ENCODE measurements at places on chromosomes 7 and 10. TPM values are rescaled to one million over a fixed set of nuclear protein-coding genes. Genes with fewer than 3 reads are reported as not detected.
A peak's percentile ranks its signal among the peaks of the same experiment; 100 is the strongest.

Gene PITRM1
- total RNA-seq = 85.3 TPM

DNA sequence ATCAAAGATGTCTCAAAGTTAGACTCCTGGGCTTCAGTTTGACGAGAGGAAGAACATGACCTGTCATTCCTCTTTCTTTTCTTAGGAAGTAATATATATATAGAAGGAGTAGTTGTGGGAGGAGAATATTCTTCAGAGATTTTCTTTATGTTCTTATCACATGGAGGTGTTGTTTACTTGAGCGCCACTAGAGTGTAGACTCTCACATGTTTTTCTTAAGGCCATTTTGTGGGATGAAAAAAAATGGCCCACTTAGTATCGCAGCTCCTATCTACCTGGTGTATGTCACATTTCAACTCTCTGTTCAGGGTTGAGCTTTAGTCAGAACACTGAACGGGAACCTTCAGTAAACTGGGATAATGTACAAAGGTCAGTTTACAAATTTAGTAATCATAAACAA, 645.2 kb downstream of the PHTF2 start:
- DNase-seq = no peak

DNA sequence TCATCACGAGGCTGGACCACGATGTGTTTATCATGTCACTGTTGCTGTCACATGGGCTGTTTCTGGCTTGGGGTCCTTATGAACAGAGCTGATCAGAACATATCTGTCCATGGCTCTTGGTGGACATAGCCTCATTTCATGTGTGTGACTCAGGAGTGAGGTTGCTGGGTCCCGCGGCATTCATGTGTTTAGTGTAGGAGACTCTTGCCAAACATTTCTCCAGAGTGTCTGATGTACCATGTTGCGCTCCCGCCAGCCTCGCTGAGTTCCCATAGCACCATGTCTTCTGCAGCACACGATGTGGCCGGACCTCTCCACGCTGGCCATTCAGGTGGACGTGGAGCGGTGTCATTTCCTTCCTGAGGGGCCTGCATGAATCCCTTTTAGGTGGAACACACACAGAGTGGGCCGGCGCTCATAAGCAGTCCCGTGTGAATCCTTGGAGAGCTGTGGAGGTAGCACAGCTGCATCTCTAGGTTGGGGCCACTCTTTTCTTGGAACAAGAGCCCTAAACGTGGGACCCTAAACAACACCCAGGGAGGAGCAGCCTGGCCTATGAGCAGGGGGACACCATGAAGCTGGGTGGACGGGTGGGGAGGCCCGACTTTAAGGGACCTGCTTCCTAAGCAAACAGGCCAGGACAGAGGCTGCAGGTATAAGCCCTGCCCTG, 134.6 kb downstream of the LHPP start:
- DNase-seq = no peak

GRCh38 chr10:49166484-49167400, 21.4 kb downstream of the TMEM273 start:
- no peak for DNase-seq

Gene PTPRE
- total RNA-seq = 0.86 TPM

DNA sequence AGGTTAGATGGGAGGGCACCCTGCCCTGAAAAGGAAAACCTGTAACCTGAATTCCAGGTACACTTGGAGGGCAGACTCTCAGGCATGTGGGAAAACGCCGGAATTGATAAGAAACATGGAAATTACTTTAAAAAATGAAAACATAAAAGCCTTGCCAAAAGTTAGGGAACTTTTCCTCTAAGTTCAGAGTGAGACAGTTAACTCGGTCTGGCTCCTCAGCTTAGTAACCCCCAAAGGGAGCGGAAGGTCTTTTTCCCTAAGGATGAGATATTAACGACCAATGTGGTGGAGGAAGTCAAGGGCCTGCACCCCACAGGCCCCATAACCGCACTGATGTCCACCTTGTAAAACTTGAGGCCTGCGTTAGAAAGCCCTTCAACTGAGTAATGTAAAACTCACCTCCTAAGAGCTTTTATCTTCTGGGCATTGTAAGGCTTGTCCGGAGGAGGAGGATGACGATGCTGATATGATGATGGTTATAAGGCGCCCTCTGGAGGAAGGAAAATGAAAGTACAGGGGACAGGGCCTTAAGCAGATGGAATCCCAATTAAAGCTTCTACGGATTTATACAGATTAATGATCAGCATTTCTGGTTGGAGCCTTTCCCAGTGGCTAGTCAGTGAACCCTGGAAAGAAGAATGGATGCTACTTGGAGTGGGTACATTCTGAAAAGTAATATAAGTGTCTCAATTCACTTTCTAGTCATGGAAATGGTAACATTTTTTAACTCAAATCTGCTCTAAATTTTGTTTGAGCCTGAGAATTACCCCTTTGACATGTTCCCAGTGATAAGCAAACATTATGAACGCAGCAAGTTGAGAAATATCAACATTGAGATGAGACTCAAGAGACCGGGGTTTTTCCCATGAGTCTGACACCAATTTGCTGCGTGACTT, 694 bp downstream of the COL1A2 start:
- peak; percentile 30 for DNase-seq

DNA sequence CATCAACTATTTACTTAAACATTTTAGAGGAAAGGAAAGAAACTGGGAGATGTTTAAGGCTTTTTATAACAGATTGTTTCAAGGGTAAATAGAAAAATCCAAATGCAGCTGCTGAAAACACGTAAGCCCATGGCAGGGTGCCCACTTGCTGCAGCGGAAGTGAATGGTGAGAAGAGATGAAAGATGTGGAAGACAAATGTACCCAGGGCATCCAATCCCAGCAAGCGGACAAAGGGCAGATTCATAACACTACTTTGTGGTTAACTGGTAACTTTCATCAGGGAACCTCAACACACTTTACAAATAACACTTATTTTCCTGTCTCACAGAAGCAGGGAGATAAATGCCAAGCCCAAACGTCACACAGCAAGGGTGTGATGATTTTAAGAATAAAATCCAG, 358.4 kb downstream of the KCNMA1 start:
- DNase-seq = no peak

DNA sequence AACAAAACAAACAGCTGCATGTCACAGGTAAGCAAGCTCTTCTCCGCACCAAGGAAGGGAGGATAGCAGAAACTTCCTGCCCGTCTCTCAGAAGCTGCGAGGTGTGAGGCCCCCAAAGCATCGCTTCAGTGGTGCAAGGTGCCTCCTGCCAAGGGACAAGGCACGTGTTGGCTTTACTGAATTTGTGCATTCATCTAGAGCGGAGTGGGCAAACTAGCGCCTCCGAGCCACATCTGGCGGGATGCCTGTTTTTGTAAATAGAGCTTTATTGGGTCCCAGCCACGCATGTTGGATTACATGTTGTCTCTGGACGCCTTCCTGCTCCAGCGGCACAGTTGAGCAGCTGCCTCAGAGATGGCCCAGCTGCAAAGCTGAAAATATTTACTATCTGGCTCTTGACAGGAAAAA, 27.7 kb downstream of the PHYH start:
- DNase-seq = no peak

GRCh38 chr7:87036985-87037384, 22.5 kb downstream of the ELAPOR2 start:
- DNase-seq = no peak

DNA sequence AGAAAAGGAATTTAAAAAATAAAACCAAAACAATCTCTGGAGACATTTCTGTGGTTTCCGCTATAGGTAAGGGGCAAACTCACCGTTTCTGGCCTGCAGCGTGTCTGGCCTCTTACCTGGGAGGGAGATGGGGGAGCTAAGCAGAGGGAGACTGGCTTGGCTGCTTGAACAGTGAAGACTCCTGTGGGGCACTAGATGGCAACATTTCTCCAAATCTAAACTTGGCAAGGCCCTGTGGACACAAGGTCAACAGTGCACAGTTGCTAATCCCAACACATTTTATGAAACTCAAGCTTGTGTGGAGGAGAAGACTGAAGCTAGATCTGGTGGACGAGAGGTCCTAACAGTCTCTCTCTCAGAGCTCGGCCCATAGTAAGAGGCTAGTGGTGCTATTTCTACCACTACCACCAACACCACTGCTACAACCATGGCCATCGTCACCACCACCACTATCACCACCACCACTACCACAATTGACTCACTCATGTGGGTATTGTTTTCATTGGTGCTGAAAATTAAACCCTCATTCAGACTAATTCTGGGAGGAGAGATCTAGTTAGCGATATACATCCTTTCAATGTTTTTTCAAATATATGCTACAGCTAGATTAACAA, 28.4 kb upstream of the CDHR3 start:
- DNase-seq = peak; percentile 14

DNA sequence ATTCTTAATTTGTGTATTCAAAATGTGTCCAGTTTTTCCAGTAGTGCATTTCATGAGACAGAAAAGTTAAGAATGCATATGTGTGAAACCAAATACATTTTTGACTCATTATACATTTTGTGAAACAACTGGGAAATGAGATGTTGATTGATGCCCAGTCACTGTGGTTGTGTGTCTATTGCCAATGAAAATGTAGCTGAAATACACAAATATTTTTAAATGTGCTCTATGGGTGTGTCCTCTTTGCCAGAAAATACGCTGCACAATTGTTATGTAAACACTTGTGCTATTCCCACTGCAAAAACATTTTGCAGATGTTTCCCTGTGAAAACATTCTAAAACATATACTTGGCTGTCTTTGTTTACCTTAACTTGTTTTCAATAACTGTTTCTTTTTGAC, 395.2 kb downstream of the TFEC start:
- DNase-seq = peak; percentile 16

Data from MG63 (cell line).